RWPE1 (cell line): ENCODE measurements at places on chromosomes 3 and 15.
A peak's percentile ranks its signal among the peaks of the same experiment; 100 is the strongest.

GRCh38 chr3:29284497-29284896 is 3.6 kb downstream of the RBMS3 start:
- DNase-seq, result no peak

DNA sequence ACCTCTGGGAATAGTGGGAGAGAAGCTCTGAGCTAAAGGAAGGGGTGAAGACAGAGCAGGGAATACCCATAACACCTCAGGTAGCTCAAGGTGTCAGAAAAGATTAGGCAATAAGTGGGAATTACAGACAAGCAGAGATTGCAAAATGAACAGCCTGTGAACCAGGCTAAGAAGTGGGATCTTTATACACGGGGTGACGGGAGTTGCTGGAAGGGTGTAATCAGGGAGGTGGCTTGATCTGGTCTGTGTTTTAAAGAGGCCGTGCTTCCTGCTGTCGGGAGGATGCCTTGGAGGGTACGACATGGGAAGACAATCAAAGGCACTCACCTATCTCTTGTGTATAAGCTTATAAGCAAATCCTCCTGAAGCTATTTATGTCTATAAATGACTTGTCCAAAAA is 216.3 kb downstream of the CLSTN2 start:
- no peak for DNase-seq

DNA sequence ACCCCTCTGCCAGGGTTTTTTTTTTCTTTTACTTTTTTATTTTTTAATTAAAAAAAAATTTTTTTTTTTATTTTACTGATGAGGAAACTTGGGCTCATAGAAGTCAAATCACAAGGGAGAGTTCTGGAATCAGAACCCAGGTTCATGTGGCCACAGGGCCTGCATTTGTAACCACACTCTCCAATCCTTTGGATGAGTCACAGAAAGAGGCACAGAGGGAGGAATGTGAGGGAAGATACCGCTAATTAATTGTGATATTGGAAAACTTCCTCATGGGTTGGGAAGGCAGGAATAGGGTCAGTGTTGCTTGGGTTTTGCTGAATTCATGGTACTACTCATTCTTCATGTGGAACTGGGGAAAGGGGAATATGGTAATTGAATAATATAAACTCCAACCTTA is 132.9 kb upstream of the SLC6A11 start:
- DNase-seq, result no peak

- peak; percentile 37 for DNase-seq
Measured at GRCh38 chr15:59691194-59691805, 2.2 kb upstream of the BNIP2 start.
